ENCODE measurements at places on chromosomes 7 and 10.

DNA sequence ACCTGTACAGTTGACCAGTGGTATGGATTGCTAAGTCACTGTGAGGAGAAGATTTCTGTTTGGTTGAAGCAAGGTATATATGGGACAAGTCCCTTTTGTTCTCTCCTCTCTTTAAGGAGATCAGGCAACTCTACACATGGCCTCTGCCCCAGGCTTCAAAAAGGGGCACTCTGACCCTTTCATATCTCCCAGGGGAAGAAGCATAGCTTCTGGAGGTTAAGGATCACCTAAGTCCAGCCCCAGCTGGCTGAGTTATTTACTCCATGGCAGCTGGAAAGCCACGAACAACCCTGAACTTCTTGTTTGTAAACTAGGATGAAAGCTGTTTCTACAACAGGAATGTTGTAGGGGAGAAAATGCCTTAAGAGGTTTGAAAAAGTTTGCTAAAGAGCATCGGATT lies 129.2 kb upstream of the FEZF1 start:
- DNase-seq, result no peak

DNA sequence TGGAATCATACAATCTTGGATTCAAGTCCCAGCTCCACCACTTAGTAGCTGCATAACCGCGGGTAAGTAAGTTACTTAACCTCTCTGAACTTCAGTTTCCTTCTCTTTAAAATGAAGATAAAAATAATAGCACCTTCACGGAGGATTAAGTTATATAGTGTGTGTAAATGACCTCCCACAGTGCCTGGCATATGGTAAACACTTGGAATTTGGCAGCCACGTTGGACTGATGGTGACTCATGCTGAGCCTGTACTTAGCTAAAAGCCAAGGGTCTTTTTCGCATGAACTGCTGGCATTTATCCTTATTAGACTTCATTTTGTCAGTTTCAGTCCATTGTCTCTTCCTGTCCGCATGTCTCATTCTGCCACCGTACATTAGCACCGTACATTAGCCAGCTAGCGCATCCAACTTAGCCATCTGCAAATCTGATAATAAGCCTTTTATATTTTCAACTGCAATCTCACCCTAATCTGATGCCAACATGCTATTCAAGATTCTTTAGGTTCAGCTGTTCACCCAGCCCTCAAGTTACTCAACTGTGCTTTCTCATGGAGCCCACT lies 11.2 kb downstream of the SLC13A4 start:
- DNase-seq, result no peak

- no peak for DNase-seq
These were observed 29.7 kb downstream of the GBX1 start for GRCh38 chr7:151137791-151138152.

DNA sequence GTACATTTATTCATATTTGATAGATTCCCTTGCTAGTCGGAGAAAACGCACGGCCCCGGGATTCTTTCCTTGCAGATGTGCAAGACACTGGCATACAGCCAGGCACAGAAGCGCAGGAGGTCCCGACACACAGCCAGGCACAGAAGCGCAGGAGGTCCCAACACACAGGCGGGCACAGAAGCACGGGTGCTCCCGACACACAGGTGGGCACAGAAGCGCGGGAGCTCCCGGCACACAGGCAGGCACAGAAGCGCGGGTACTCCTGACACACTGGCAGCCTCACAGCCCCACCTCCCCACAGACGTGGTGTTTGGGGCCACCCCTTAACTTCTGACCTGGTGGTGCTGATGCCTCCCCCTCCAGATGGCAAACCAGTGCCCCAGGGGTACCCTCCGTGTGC lies 237.3 kb downstream of the ZMYND11 start:
- no peak for DNase-seq

DNA sequence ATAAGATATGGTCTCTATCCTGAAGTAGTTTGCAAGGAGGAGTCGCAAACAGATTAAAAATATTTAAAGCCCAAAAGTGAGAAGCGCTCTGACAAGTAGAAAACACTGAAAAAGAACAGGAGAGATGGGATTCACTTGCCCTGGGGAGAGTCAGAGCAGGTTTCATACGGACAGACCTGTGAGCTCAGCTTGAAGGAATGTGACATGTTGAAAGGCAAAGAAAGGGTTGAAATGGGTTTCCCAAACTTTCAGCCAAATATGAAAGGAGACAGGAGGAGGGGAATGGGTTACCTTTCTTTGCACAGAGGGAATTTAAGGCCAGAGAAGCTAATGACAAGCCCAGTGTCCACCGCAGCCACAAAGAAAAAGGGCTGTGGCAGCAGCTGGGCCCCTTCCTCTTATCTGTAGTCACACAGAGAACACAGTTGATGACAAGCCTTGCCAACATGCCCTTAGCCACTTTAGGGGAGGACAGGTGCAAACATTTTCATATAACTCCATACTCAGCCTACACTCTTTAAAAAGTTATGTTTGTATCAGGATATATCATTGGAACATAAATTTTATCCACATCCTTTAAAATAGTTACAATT lies 14.9 kb downstream of the HOXA1 start:
- no peak for DNase-seq

GRCh38 chr10:25573316-25573715 lies 360.7 kb upstream of the MYO3A start:
- no peak for DNase-seq

DNA sequence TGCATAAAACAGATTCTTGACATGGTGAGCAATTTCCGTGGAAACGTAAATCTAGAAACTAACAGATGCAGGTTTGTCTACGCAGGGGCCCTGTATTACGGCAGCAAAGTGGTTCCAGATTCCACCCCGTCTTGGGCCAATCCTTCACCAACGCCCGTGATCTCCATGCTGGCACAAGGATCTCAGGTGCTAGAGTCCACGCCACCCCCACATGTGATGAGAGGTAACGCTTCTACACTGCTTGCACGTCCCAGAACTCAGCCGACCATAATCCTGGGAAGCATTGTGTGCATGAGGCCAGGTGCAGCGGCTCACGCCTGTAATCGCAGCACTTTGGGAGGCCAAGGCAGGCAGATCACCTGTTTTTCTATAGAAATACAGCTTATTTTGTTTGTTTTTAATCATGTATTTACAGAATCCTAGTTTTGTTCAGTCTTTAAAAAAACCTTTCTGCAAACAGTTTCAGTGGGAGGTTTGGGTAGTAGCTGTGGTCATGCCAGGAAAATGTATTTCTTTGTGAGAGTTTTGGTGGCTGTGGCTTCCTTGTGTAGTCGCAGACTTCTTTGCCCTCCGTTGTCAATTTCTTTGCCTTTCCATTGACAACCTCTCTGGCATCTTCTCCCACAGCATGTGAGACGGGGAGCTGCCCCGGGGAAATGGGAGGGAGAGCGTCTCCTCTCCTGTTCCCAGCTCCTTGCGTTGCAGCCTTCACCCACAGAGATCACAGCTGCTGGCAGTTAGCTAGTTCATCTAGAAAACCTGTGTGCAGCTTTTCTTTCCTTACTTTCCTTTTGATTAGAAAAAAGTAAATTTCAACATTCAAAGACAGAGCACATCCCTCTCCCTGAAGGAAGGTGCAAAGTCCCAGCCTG lies 35.7 kb downstream of the ITIH2 start:
- no peak for DNase-seq

GRCh38 chr10:116694243-116694926 lies 48.0 kb downstream of the HSPA12A start:
- DNase-seq, result no peak

DNA sequence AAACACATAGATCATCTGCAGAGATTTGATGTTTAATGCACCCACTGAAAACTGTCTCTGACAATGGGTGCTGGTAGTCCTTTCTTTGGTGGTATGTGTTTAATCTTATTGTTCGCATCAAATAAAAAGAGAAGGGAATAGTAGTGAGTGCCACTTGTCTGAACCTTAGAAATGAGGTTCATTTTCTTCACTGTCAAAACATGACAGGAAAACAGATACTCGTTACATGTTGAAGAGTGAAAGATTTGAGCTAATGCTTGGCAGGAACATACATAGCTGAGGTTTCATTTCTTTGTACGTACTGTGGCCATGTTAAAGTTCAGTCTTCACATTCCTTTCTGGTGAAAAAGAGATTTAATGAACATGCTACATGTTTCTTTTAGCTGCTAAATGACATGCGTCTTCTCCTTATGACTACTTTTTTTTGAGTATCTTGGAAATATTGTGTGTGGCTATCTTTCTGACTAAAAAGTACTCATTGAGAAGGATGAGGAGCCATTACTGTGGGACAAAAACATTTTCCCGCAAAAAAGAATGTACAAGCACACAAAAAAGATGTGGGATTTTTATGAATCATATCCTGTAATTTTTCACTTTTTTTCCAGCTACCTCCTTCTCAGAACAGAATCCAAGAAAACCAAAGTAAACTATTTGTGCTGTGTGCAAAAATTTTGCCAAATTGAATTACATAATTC lies 108.0 kb downstream of the TWIST1 start:
- DNase-seq, result no peak

- DNase-seq, result no peak
These were observed 8.8 kb downstream of the NOS3 start for GRCh38 chr7:150999497-151000230.

All from inflammatory macrophage (primary cell).